ENCODE measurements at places on chromosomes 12 and 14.

DNA sequence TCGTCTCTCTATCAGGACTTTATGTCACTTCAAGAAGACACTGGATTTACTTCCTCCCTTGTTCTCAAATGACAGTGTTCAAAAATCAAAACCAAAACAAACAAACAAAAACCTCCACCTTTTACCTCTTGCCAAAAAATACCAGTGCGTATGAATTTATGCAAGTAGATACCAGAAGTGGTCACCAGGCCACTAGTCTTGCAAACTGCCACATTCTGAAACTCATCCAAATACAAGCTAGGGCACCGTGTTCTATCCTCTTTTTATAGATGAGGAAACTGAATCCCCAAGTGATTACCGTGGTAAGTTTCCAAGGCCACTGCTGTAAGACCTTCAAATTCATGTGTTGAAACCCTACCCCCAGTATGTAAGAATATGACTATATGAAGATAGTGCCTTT lies 343.9 kb upstream of the KITLG start:
- DNase-seq: no peak

DNA sequence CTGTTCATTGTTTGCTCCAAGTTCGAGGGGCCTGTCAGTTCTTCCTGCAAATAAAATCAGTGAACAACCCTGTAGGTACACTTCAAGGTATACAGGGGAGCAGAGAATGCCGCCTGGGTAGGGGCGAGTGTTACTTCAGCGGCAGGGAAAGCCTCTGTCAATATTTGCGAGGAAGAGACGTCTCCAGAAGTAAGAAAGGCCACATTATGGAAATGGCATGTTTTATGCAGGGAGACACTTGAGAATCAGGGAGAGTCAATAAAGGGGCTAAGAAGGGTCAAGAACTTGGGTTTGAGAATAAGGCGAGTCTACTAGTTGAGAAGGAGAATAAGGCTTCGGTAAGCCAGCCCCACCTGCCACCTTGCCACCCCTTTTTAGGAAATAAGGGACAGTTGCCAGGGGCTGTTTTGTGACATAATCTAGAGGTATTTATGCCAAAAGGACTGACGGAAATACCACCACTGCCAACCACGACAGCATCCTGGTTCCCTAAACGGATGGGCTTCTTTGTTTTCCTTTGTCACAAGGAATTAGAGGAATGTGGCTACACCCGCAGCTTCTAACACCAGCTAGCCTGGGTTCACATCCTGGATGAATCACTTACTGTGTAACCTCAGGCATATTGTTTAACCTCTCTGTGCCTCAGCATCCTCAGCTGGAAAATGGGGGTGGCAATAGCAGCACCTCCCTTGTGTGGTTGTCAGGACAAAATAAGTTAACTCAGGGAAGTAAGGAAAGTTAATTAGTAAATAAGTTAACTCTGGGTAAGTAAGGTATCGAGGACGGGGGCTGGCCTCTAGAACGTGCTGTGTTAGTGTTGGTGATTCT lies 67.7 kb downstream of the EID3 start:
- DNase-seq: peak; percentile 49

DNA sequence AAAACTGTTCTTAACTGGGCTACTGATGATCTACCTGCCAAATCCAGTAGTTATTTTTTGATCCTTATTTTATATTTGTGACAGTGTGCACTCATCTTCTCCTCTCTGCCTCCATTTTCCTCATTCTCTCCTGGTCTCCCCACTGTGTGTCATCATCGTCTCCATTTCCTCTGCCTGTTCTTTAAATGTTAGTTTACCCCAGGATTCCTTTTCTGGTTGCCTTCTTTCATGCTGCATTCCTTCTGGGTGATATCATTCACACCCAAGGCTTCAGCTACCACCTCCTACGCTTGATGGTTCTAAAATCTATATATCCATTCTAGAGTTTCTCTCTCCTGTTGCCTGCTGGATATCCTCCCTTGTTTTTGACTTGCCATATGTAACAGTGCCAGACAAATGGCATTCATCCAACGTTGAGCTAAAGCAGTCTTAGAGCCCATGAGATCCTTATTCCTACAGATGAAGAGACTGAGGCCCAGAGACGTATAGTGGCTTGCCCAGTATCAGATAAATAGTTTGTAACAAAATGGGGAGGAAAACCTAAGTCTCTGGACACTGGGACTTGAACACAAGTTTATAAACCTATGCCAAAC lies 109.5 kb downstream of the DIP2B start:
- DNase-seq: peak; percentile 78

DNA sequence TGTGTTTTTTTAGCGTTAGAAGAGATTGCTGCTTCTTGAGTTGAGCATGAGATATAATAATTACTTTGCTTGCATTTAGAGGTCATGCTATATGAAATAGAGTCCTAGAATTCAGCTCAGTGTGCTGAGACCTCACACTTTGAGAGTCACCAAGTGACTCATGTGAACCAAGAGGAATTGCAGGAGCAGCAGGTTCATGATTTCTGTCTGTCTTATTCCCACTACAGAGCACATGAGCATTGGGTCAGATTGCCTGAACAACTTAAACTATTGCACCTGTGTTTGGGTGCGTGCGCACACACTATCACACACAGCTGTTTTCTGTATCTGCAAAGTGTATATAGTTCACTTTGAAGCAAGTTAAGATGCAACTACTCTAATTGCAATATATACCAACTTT lies 109.3 kb downstream of the FGD4 start:
- no peak for DNase-seq

- no peak for DNase-seq
Observed at GRCh38 chr12:19409376-19409775, 29.9 kb upstream of the AEBP2 start.

DNA sequence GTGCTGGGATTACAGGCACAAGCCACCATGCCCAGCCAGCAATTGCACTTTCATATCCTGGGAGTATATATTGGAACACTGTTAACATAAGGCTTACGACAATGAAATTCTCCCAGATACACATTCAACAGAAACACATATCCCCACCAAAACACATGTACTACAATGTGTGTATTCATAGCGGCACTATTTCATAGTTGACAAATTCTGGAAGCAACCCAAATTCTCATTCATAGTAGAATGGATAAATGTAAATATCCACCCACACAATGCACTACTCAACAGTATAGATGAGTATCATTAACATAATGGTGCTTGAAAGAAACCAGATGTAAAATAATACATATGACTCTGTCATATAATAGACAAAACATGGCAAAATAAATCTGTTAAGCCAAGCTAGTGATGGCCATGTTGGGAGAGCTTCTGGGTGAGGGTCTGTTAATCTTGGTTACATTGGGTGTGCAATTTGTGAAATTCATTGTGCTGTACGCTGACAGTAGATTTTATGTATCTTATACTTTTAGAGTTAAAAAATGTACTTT lies 2.6 kb upstream of the DNAAF2 start:
- no peak for DNase-seq

- no peak for DNase-seq
Observed at GRCh38 chr12:55922126-55922525, 5.6 kb downstream of the PYM1 start.

GRCh38 chr14:77475432-77476115 lies 17.7 kb downstream of the AHSA1 start:
- no peak for DNase-seq

Data from astrocyte of the spinal cord (primary cell).